ENCODE measurements at places on chromosomes 6 and 20.

DNA sequence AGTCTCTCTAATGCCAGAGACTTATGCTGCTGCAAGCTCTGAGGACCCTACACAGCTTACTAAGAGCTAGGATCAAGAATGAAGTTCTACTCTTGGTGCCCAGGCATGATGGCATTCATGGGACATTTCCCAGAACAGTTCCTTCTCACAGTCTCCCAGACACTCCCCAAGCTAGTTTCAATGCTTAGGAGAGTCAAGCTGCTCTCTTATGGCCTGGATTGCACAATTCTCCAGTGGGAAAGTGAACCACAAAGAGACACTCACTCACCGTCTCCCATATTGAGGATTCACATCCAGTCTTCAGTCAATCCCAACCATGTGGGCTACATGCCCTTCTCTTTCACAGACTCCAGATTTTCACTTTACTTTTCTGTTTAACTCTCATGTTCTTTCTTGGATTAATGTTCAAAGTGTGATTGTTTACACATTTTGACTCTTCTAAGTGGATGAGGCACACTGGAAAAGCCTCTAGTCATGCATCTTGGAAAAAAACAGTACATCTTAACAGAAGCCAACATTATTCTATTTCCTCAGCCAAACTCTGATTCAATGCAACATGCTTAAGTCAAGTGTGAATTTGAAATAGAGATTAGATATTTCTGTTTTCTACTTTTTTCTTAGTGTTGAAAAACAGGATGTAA is 447.8 kb upstream of the BTBD3 start:
- no peak for DNase-seq

DNA sequence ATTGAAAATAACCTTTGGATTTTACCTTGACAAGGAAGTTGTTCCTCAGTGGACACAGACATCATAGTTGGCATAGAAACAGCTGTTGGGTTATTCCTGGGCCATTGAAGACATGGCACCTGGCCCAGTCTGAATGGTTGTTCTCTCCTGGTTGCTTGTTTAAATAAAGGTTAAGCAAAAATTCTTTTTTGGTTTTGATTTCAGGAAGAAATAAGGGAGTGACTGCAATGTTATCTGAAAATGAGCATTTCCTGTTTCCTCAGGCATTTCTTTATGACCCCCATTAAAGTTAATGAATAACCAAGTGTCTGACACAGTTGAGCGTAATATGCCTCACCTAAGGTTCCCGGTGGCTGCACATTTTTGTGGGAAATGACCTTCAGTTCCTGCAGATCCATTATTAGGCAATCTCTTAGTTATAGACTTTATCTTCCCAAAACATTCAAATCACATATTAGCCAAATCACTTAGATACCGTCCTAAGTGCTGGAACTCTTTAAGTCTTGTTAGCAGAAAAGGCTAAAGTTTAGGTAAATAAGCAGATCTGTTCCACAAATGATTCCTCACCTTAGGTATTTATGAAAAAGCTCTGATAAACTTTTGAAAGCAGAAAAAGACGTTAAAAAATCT is 648.7 kb upstream of the FLRT3 start:
- no peak for DNase-seq

DNA sequence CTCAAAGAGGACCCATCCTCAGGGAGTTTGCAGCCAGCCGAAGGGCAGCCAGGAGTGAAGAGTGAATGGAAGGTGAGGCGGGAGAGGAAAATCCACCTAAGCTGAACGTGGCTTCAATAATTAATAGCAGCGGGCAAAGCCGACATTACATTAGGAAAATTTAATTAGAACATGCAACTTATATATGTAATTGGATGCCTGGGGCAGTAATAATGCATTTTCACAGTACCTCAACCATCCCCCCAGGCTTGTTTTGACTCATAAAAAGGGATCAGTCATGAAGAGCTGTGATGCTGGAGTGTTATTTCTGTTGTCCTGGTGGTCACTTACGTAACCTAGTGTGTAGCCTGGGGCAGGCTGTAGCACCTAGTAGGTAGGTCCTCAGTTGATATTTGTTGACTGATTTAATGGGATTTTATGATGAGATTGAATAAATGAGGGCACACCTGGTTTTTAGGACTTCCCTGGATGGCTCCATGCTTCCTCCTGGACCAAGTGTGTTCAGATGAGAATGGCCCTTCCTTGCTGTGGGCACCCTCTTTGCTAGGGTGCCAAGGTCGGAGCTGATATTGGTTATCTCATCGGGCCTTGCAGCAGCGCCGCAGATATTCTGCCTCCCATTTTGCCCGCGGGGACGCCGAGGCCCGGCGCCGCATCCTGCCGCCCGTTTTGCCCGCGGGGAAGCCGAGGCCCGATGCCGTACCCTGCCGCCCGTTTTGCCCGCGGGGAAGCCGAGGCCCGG is 128.8 kb downstream of the CDH26 start:
- no peak for DNase-seq

GRCh38 chr6:35601331-35602132 is 87.2 kb downstream of the FKBP5 start:
- peak; percentile 52 for DNase-seq

- DNase-seq, result no peak
These were observed 44.3 kb upstream of the PDYN start for GRCh38 chr20:2038161-2038560.

- DNase-seq, result no peak
These were observed 25.8 kb upstream of the PLCG1 start for GRCh38 chr20:41111578-41111951.
